ENCODE measurements at places on chromosomes 6 and 20.

DNA sequence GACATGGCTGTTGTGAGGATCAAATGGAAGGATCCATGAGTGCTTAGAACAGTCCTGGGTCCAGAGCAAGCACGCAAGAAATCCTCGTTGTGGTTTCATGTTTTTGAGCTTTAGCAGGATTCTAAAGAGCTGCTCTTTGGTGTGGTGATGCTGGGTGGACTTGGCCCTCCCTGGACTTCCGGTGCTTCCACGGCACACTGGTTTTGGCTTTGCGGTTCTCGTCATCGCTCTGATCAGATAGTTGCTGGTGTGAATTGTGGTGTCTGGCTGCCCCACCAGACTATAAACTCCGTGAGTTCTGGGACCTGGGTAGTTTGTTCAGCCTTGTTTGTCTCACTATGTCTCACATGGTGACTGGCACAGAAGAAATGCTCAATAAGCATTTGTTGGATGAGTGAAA lies 3.3 kb downstream of the HNF4A start:
- no peak for DNase-seq

GRCh38 chr20:6768228-6769140 lies 998 bp downstream of the BMP2 start:
- no peak for DNase-seq

DNA sequence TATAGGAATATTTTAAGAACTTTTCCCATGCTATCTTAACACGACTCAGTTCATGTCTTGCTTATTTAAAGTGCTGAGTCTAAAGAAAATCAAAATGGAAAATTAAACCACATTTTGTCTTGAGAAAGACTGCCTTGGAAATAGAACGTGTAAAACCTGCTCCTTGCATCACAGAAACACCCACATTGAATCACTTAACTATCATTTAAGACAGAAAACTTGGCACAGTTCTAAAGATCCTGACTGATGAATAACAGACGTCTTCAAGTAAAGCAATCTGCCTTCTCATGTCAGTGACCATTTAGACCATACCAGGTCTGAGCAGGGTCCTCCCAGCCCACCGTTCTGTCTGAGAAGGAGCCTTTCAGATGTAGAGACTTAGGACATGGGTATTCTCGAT lies 7.4 kb downstream of the PERP start:
- DNase-seq = peak; percentile 86

- no peak for DNase-seq
Observed at GRCh38 chr20:40524071-40524470, 165.0 kb downstream of the MAFB start.

DNA sequence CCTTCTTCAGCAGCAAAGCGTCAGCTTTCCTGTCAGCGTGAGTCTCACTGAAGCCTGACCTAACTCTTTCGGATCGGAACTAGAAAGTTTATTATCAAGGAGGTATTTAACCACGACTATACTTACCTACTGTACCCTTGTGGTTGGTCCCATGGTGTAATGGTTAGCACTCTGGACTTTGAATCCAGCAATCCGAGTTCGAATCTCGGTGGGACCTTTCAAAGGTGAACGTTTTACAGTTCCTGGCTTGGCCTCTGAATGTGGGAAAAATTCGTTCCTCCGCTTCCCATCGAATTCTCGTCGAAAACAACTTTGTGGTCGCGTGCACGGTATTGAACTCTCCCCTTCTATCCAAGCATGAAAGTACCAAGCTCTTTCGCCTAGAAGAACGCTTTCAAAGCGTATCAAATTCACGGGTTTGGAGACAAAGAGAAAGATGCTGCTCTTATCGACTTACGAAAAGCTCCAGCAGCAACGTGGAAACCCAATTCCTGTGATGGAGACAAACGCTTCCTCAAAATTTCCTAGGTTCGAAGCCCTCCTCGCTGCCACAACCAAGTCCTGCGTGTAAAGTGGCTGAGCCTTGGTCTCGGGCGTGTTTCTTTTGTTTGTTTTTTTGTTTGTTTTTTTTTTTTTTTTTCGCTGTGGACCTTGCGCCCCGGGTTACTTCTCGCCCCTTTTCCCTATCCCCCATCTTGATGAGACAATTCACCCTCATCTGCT lies 63.7 kb downstream of the GPX5 start:
- DNase-seq = peak; percentile 88

DNA sequence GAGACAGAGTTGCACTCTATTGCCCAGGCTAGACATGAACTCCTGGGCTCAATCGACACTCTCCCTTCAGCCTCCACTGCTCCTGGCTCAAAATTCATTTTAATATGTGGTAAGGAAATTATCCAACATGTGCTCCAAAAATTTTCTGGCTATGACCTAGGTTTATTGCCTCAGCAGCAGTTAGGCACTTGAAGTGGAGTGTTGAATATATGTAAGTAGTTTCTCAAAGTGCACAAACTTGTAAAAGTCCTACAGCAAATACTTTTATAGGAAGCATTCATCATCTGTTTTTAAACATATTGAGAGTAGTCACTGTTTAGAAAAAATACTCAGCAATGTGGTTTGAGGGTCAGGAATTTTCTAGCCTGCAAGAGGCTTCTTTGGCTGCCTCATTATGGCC lies 13.2 kb downstream of the FILIP1 start:
- peak; percentile 62 for DNase-seq

- no peak for DNase-seq
Observed at GRCh38 chr20:11255860-11256259, 582.1 kb upstream of the JAG1 start.

GRCh38 chr6:33392979-33393378 lies 1.4 kb downstream of the KIFC1 start:
- DNase-seq = no peak

DNA sequence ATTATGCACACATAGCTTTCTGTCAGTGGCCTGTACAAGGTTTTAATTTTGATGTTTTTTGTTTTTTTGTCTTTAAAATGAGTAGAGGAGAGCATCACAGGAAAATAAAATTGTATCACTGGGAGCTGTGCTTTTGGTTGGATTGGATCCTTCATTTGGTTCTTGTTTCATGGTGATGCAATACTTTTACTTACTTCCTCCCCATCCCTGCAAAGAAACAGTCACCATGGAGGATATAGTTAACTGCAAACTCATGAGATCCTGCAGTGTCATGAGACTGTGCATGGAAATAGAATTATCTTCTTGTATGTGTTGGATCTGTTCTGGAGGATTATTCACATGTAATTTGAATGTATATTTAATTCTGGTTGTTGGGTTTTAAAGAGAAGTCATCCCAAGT lies 122.3 kb downstream of the JARID2 start:
- DNase-seq = no peak

- no peak for DNase-seq
Observed at GRCh38 chr6:31163922-31164321, 5.5 kb downstream of the TCF19 start.

DNA sequence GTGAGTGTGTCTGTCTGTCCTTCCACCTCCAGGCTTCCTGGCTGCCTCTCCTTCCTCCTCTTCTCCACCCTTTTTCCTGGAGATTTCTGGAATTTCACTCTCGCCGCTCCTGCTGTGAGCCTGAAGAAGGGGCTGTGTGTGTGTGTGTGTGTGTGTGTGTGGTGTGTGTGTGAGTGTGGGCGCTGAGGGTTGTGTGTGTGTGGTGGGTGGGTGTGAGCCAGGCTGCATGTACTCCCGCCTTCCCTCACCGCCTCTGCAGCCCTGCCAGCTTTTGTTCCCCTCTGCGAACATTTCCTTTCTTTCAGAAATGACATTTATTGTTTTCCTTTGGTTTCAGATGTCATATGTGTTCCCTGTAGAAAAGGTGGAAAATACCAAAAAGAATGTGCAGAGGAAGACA lies 76.0 kb downstream of the SRC start:
- no peak for DNase-seq

DNA sequence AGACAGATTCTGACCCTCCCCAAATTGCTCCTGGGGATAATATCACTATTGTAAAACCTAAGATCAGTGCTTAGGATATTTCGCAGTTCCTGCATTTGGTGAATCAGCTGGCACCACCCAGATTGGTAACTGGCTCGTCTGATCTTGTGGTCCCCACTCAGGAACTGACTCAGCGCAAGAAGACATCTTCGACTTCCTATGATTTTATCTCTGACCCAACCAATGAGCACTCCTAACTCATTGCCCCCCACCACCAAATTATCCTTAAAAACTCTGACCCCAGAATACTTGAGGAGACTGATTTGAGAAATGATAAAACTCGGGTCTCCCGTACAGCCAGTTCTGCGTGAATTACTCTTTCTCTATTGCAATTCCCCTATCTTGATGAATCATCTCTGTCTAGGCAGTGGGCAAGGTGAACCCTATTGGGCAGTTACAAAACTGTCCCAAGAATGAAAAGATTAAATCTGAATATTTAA lies 55.7 kb upstream of the PRND start:
- peak; percentile 61 for DNase-seq

GRCh38 chr20:22373164-22373895 lies 211.0 kb downstream of the FOXA2 start:
- no peak for DNase-seq

- peak; percentile 30 for DNase-seq
Observed at GRCh38 chr6:158923805-158924498, 76.0 kb downstream of the RSPH3 start.

GRCh38 chr6:30480536-30481156 lies 8.7 kb upstream of the HLA-E start:
- no peak for DNase-seq

- no peak for DNase-seq
Observed at GRCh38 chr6:161265554-161265953, 8.3 kb downstream of the AGPAT4 start.

DNA sequence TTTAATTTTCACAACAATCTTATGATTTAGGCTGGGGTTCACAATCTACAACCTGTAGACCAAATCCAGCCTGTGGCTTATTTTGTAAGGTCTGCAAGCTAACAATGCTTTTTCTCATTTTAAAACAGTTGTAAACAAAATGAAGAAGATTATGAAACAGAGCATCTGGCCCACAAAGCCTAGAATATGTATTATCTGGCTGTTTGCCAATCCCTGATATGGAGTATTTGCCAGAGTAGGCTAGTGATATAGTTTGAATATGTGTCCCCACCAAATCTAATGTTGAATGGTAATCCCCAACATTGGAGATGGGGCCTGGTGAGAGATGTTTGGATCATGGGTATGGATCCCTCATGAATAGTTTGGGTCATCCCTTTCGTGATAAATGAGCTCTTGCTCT lies 201.8 kb downstream of the DHX35 start:
- DNase-seq = no peak

DNA sequence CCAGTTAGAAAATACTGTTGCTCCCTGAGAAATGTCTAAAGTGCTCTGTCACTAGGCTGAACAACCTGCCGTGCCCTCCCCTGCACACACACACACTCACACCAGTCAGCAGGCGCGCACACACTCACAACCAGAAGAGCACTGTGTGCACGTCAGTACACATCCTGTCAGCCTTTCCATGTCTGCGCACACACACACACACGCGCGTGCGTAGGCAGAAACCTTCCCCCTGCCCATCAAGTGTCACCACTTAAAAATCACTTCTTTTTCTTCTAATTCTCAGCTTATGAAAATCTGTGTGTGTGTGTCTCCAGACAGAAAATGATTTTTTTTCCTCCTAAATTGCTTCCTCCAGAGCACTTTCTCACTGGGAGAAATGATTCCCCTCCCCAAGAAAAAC lies 100.3 kb downstream of the EDN3 start:
- DNase-seq = no peak

DNA sequence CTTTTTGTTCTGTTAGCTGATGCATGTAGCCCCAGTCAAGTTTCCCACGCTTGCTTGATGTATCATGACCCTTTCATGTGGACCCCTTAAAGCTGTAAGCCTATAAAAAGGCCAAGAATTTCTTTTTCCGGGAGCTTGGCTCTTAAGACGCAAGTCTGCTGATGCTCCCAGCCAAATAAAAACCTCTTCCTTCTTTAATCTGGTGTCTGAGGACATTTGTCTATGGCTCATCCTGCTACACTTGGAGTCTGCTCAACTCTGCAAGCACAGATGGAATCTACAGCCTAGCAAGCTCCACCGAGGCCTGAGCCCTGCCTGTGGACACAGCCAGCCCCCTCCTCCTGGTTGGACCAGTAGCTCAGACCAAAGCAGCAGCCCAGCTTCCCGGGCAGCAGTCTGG lies 3.4 kb downstream of the CST2 start:
- DNase-seq = no peak

DNA sequence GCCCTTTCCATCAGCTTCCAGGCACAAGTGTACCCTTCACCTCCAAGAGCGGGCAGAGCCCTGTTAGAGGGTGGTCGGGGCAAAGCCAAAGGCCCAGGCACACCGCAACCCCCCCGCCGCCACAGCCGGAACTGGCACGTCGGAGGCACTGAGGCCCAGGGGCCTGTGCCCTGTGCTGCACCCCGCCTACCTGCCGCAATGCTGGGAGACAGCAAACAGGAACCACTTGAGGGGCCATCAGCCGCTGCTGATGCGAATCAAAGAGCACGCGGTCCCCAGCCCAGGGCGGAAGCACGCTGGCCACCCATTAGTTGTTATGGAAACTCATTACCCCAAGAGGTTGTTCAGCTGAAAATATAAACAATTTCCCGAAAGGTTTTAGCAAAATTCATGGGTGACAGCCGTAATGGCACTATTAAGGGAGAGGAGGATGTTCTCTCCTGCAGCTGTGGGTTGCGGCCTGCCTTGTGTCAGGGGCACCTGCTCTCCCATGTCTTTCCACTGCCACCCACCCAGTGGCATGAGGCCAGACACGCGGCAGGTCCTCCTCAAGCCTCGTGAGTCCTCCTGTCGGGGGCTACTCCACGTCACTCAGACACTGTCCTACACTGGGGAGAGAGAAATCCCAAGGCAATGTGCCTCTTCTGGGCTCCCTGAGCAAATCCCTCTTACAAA lies 65.3 kb downstream of the EDN3 start:
- DNase-seq = no peak

DNA sequence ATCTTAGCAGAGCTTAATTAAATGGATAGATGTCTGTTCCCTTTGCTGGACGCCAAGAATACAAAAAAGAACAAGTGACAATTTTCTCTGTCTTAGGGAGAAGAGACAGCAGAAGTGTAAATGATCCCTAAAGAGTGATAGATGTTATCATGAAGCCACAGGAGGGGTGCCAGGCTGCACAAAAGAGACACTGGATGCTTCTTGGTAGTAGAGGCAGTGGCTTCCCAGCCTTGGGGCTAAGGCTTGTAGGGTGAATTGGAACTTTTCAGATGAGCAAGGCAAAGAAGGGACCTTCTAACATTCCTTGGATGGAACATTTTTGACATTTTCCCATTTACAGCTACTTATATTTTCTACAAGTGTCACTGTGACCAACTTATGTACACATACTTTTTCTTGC lies 58.0 kb downstream of the CCN2 start:
- no peak for DNase-seq

- peak; percentile 50 for DNase-seq
Observed at GRCh38 chr6:105135056-105135455, 44.8 kb downstream of the POPDC3 start.

DNA sequence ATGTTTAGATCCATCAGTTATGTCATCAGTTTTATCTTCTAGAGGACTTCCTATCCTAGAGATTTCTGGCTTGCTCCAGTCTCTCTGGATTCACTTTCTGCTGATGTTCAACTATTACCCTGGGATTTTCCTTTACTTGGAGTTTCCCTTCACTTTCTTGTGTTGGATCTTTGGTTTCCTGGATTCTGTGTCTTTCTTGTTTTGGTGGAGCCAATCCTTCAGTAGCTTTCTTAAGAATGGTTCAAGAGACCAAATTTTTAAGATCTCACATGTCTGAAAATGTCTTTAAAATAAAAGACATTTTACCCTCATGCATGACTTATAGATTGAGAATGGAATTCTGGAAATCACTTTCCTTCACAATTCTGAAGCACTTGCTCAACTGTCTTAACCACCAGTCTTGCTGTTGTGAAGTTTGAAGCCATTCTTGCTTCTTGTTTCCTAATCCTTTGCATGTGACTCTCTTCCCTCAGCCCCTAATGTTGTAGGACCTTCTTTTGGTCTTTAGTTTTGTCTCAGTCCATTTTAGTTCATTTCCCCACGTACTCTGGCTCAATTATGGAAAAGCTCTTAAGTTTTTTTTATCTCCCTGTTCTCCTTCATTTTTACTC lies 87.9 kb downstream of the ARID1B start:
- DNase-seq = peak; percentile 53

All from AG10803 (cell line).